ENCODE measurements at places on chromosomes 7 and 10.

GRCh38 chr7:4416396-4417056, 265.6 kb upstream of the FOXK1 start:
- ATAC-seq = no peak

DNA sequence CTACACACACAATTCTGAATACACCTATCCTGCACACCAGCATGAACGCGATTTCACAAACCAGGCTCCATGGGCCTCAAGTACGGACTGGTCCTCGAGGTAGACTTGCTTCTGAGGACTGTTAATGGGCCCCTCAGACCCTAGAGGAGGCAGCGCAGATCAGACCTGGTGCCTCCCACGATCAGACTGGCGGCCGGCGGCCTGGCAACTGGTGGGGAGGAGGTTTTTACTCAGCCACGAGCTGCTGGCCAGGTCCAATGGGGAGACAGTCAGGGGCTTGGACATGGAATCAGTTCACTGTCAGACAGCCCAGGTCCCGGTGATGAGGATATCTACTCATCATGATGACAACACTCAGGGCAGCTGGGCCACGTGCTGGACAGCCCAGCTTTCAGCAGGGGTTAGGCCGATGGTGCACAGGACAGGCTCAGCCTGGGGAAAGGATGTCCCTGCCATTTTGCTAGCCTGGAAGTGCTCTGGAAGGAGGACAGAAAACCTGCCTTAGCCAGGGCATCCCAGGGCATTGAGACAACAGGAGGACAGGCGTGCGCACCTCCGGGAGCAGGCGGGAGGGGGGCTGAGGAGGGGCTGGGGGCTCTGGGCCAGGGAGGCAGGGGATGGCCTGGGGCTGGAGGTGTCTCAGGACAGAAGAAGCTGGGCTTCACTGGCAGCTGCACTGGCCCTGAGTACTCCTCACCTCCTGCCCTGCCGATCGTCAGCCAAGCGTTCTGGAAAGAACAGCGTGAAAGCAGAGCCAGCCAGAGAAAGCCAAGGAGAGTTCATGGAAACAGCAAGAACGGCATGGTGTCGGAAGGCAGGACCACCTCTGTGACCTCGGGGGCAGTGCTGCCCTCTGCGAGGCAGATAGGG, 48.0 kb upstream of the RASGEF1A start:
- ATAC-seq = no peak

DNA sequence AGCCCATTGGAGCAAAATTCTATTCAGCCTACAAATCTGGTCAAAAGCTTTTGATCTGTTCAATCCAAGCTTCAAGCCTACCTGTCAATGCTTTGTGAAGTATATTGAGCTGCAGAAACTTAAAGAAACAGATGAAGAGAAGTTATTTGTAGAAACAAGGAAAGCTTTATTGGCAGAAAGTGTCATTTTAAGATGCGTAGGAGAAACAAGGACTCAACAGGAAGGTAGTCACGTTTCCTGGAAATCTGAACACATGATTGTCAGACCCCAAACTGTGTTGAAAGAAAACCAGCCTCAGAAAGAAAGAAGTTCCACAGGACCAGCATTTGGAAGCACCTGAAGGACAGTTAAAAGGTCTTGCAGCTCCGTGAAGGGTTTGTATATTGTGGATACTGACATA, 34.8 kb upstream of the PURB start:
- ATAC-seq = no peak

DNA sequence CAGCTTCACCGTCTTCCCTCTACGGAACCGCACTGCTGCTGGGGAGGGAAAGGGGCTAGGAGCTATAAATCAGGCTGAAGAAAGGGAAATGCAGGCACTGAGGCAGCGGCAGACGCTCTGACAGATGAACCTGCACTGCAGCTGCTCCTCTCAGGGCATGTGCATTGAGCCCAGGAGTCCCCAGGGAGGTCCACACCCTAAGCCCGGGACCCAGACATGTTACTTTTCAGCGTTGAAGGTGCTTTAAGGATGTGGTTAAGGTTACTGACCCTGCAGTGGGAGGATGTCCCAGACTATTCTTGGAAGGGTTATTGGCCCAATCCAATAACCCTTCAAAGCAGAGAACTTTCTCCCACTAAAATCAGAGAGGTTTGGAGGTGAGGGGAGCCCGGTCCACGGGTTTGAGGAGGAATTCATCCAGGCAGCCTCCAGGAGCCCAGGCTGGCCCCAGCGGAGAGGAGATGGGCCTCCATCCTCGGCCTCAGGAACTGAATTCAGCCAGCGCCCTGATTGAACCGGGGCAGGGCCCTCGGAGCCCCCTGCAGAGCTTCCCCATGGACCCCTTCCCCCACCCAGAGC, 75.4 kb downstream of the ADARB2 start:
- peak; percentile 90 for ATAC-seq

GRCh38 chr10:101014230-101014884, 14.7 kb downstream of the LZTS2 start:
- no peak for ATAC-seq

DNA sequence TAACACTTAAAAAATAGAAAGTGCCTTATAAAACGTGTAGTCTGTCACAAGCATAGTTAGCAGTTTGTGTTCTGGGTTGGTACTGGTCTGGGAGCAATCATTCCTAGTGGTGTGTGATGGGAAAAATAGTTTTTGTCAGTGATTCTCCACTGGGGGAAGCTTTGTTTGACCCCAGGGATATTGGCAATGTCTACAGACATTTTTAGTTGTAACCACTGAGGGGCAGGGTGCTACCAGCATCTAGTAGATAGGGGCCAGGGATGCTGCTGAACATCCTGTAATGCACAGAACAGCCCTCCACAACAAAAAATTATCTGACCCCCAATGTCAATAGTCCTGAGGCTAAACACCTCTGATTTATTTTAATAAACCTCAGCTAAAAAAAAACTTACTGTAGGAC, 51.6 kb upstream of the CREB5 start:
- no peak for ATAC-seq

DNA sequence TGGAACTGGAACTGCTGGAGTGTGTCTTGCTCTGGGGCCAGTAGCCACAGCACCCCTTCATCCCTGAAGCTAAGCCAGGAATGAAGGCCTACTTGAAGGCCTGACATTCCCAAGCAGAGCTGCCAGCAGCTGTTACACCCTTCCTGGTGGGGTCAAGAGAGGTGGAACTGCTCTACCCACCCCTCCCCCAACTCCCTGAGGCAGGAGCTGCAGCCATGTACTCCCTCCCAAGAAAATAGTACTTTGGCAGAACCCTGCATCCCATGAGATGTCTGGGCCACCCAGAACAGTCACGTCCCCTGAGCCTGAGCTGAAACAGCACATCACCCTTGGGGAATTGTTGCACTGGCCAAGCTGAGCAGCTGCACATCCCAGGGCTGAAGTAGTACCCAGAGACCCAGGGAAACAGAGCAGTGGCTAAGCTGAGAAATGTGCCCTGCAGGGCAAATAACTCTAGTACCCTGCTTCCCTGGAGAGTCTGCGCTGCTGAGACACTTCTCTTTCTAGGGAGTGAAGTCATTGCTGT, 63.4 kb upstream of the PLA2G12B start:
- no peak for ATAC-seq

DNA sequence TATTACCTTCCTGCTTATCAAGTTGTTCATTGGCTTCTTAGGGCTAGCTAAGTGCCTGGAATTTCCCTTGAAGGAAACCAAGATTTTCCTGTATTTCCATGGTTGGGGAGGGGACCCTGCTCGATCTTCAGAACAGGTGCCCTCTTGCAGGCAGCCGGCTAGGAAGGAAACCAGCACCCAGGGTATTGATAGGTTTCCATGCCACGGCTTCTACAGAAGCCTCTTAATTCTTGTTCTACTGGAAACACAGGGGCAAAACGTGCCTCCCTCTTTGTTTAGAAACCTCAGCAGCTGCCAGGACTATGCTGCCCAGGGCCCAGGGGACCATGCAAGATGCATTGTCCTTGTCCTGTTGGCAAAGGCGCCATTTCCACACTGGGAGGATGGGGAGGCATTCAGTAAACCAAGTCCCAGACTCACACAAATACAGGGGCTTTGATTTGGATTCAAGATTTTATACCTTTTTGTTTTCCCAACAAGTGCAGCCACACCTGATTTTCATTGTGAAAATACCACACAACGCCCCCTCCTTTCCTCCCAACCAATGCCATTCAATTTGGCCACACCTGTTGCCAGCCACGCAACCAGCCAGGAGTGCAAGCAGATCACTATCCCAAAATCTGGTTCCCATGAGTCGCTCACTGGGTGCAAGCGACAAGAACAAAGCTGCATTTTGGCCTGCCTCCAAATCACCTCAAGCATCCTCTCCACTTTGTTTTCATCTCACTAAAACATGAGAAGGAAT, 29.6 kb downstream of the C10orf71 start:
- no peak for ATAC-seq

GRCh38 chr7:72493850-72494661, 81.9 kb upstream of the CALN1 start:
- no peak for ATAC-seq

- ATAC-seq = no peak
Observed at GRCh38 chr7:153422291-153423209, 629.6 kb upstream of the DPP6 start.

GRCh38 chr10:104199567-104199966, 32.6 kb downstream of the CFAP43 start:
- ATAC-seq = no peak

DNA sequence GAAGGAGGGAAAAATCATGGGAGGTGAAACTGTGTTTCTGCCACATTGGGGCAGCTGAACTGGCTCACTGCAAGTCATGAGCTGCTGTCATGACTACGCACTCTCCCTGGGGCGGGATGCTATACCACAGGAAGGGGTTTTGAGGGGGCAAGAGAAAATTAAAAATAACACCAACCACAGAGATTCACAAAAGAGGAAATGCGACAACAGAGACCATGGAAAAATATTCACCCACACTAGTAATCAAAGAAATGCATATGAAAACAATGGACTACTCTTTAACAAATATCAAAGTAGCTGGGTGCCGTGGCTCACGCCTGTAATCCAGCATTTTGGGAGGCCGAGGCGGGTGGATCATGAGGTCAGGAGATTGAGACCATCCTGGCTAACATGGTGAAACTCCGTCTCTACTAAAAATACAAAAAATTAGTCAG, 65.2 kb upstream of the TM9SF3 start:
- ATAC-seq = peak; percentile 96

DNA sequence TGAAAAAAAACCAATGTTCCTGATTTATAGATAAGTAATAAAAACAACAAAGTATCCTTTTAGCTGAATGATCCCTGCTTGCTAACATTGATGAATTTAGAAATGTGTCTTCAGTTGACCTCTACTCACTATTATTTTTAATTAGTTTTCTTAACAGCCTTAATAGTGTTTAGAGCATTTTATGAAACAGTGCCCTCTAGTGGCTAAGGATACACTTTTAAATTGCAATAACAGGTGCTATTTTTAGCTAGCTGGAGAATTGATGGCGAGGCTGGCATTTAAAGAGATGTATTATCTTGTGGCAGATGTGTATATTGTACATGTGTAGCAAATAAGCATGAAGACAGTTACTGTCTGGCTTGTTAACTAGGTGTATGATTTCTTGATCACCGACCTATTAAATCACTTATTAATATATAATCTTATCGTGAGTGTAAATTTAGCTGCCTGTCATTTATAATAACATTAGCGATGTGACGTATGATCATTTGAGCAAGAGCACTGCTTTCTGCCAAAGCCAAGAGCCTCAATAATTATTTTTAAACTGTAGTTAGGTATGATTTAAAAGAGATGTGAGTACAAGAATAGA, 451.9 kb downstream of the DPP6 start:
- no peak for ATAC-seq

GRCh38 chr10:58925381-58925780, 251.1 kb upstream of the PHYHIPL start:
- ATAC-seq = no peak

GRCh38 chr10:106592396-106592795, 572.1 kb downstream of the SORCS1 start:
- ATAC-seq = no peak

- no peak for ATAC-seq
Observed at GRCh38 chr7:84102213-84102612, 92.4 kb downstream of the SEMA3A start.

DNA sequence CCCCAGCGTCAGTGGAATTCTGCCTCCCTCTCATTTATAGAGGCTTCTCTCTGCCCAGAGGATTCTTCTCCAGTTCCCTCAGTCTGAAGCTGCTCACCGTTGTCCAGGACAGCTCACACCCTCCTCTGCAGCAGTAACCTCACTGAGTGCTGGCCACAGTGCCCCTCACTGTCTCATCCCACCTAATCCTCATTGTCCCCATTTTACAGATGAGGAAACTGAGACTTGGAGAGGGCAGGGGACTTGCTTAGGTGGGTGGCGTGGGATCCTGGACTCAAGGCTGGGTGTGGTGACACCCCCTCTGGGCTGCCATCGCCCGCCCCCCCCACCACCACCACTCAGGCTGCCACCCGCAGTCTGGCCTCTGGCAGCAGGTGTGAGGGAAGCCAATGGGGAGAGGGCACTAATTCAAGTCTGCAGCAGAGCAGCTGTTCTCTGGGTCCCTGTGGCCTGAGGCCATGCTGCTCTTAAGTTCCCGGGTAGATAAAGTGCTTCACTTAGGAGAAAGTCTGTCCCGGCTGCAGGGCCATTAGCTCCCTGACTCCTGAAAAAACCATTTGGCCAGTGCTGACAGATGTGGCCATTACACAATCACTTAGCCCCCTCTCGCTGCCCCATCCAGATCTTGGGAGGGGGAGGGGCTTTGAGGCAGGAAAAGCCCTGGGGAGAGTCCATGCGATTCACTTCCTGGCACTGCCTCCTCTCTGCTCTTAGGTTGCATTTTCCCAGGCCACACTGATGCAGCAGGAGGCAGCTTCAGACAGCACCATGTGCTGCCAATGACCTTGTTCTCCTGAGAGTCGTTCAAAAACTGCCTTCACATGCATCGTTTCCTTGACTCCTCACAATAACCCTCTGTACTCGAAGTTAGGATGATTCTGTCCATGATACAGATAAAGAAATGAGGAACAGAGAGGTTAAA, 36.3 kb downstream of the DRGX start:
- no peak for ATAC-seq

GRCh38 chr10:58868736-58869435, 307.6 kb upstream of the PHYHIPL start:
- ATAC-seq = no peak

Measured in stimulated activated memory B cell treated with anti-CD40 and anti-IgM and Interleukin-4, amounts not matched to agents 10 μg/mL and 1 μg/mL and 100 μg/mL, for 72 hours (primary cell).